ENCODE measurements at places on chromosomes 5 and 9.

DNA sequence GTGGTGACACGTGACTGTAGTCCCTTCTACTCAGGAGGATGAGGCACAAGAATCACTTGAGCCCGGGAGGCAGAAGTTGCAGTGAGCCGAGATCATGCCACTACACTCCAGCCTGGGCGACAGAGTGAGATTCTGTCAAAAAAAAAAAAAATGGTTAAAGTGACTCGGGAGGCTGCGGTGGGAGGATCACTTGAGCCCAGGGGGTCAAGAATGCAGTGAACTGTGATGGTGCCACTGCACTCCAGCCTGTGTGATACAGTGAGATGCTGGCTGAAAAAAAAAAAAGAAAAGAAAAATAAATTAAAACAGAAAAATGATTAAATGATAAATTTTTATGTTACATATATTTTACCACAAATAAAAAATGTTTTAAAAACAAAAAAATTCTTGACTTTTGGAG lies 51.9 kb downstream of the KLF4 start:
- no peak for DNase-seq

- peak; percentile 29 for DNase-seq
These were observed 165.8 kb upstream of the MAP3K1 start for GRCh38 chr5:56649569-56649968.

DNA sequence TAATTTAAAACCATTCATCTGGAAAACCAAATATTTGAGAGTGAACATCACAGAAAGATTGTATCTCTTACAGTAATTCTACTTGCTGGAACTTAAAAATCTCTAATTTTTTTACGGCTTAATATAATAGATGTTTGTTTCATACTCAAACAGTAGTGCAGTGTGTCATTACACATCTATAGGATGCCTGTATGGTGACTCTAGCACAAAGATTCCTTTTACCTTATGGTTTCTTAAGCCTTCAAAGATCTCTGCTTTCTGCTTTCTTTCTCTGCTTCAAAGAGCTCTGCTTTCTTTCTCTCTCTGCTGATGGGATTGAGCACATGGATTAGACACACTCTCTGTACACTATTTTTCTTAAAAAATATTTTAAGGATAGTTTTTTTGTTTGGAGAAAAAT lies 374.0 kb upstream of the CDH9 start:
- DNase-seq = no peak

GRCh38 chr9:131977109-131977838 lies 102.4 kb downstream of the MED27 start:
- DNase-seq = no peak

GRCh38 chr9:127353882-127354281 lies 43.1 kb upstream of the SLC2A8 start:
- no peak for DNase-seq

DNA sequence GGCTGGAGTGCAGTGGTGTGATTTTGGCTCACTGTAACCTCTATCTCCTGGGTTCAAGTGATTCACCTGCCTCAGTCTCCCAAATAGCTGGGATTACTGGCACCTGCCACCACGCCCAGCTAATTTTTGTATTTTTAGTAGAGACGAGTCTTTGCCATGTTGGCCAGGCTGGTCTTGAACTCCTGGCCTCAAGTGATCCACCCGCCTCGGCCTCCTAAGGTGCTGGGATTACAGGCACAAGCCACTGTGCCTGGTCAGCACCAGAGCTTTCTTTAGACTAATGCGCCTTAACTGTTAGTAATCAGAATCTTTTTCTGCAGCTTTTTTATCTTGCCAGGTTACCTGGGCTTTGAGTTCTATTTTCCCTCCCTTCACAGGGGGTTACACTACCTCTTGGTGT lies 18.4 kb downstream of the PTGS1 start:
- no peak for DNase-seq

DNA sequence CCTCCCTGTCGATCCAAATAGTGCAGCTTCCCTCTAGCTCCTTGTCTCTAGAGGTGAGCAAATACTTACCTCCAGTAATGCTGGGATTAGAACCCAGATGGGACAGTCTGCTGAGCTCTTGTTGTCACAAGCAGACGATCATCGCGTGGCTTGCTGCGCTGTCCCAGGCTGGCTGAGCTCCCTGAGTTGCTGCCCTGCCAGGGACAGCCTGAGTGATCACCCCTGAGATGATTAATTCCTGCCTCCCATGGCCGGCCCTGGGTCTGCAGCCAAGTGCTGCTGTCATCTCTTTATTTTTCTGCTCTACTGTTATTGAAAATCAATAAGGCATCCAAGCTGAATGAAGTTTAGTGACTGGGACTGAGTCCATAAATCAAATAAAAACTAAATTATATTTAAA lies 94.0 kb upstream of the ALDH1B1 start:
- no peak for DNase-seq

DNA sequence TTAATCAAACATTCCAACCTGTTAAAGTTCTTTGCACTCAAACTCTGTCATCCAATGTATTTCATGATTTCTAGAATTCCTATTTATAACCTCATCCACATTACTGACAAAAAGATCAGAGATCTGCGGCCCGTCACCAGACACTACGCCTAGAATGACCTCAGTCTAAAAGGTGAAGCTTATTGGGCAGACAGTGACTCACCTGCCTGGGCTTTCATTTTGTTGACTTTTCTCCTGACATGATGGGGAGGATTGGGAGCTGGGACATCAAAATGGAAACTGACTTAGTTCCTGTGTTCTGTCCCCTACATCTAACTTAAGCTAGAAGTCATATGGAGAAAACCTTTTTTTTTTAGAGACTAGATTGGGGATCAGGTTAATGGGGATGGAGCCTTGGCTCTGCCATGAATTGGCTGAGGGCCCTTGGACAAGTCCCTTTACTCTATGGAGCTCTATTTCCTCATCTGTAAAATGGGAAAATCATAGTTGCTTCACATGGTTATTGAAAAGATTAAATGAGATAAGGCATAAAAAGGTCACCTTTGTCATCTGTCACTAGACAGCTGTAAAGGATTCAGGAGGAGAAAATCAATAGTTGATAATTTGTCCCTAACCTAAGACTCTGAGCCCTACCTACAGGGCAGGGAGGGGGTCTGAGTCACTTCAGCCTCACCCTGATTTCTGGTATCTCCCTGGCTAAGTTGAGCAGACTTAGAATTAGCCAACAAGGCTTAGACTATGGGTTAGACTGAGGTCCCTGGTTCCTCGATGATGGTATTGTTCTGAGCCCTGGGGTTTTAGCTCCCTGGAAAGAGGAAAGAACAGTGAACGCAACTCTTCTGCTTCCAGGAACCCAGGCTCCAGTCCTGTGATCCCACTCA lies 224.8 kb upstream of the TBC1D2 start:
- peak; percentile 58 for DNase-seq

DNA sequence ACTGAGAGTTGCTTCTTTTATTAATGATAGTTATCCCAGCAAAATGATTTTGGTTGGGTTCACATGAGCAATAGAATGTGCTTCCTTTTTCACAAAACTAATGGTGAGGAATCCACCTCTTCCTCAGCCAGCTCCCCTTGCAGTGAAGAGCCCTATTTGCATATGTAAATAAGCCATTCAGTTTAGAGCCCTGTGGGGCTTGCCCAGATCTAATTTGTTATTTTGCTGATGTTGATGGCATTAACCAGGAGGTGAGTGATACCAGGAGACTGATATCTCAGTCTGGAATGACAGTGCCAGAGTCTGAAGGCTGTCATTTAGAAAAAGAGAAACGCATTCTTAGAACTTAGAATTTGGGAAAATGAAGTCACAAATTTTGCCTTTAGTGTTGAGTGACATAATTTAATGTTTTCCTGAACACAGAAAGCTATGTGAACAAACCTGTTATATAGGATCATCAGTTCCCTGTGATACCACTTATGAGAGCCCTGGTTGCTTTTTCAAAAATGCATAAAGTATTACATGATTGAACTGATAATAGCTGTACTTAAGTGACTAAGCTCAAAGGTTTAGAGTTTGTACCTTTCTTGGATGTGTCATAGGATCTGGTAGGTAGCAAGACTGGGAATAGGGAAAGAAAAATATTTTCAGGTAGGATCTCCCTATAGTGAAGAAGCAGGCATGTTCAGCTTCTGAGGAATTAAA lies 271.6 kb downstream of the MAST4 start:
- no peak for DNase-seq

DNA sequence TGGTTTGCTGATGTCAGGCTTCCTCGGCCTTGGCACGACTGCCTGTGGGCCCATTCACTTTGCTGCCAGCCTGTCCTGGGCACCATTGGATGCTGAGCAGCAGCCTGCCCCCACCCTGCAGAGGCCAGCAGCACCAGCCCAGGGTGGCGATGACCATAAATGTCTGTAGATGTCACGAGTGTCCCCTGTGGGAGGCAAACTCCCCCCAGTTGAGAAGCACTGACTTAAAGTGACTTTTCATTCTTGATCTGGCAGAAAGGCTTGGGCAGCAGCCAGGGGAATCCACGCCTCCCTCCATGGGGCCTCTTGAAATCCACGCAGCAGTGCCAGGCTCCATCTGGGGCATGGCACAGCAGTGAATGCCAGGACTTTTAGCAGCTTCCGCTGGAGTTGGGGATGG lies 21.8 kb downstream of the IRX4 start:
- DNase-seq = no peak

GRCh38 chr5:42321785-42322184 lies 101.5 kb upstream of the GHR start:
- DNase-seq = no peak

DNA sequence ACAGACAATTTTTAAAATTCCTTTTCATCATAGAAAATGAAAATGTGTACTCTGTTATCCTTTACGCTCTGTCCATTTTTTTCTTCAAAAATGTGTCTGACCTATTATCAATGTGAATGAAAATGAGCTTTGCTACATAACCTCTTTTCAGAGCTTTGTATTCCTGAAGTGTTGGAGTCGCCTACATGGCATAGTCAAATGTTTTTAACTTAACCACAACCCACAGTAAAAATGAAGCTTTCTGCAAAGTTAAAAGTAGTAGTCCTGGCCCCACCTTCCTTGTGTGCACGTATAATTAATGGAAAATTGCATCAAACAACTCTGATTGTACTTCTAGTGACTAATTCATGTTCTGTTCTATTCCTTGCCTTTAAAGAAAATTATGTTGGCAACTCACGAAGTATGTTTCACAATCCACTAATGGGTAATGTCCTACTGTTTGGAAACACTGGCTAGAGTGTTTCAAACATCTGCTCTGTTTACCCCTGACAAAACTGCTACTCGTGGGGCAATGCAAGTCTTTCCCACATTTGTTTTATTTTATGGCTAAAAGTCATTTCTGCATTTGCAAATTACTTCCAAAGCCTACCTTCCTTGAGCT lies 18.6 kb upstream of the PSAT1 start:
- no peak for DNase-seq

DNA sequence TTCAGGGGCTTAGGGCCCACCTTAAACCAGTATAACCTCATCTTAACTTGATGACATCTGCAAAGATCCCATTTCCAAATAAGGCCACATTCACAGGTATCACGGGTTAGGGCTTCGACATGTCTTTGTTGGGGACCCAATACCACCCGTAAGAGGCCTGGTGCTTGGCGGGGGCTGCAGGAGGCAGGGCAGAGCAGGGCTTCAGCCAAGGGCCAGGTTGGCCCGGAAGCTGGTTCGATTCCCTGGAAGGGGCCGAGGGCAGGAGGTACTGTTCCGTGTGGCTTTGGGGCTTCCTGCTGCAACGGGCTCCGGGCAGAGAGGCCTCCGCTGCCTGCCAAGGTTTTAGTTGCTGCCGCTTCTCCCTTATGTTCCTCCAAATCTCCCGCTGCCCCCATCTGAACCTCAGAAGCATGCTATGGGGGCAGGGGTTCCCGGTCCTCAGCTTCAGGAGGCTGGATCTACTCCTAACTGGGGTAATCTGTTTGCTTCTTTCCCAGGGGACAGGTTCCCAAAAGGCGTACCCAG lies 29.8 kb downstream of the MED10 start:
- DNase-seq = no peak

- DNase-seq = no peak
These were observed 8.8 kb upstream of the TENT4A start for GRCh38 chr5:6704361-6704851.

- DNase-seq = peak; percentile 86
These were observed 1.3 kb downstream of the BRD9 start for GRCh38 chr5:891117-891836.

DNA sequence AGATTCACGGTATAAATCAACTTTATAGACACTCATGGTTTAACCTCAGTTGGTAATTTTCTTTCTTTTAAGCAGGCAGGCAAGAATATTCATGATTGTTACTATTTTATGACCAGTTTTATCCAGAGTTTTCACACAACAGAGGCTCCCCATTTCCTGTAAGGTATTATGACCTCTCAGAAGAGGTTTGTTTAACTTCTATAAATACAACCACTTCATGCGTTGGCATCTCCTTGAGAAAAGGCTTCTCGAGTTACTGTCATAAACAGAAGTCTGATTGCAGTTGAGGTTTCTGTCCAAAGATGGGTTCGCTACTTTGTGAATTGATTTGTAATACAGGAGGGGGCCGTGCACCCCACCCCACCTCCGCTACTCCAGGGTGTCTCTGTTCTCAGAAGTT lies 55.3 kb downstream of the ENTREP1 start:
- no peak for DNase-seq

- DNase-seq = no peak
These were observed 237.7 kb upstream of the KLF4 start for GRCh38 chr9:107727086-107727780.

GRCh38 chr5:12023614-12024241 lies 119.5 kb upstream of the CTNND2 start:
- DNase-seq = peak; percentile 63

DNA sequence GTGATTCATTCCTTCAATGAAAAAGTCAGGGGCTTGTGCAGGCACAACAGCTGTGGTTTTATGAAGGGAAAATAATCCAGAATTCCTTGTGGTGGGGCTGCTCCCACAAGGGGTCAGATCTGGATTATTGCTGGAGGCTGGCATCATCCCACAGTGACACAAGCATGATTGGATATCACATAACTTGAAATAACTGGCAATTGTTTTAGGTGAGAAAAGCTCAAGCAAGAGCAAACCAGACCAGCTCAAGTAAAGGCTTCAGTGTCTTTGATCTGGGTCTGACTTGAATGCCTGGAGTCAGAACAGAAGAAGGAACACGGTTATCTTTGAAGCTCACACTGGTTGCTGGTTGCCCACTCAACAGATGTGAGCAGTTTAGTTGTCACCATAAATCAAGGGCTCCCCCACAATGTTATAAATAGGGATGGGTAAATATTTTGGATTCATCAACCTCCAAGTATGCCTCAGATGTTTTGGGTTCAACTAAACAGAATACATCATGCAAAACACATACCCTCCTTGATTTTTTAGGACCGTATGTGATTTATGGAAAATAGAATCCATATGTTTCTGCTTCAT lies 3.1 kb upstream of the ZNF474 start:
- DNase-seq = peak; percentile 6

GRCh38 chr9:130487500-130487899 lies 42.7 kb downstream of the ASS1 start:
- DNase-seq = no peak

DNA sequence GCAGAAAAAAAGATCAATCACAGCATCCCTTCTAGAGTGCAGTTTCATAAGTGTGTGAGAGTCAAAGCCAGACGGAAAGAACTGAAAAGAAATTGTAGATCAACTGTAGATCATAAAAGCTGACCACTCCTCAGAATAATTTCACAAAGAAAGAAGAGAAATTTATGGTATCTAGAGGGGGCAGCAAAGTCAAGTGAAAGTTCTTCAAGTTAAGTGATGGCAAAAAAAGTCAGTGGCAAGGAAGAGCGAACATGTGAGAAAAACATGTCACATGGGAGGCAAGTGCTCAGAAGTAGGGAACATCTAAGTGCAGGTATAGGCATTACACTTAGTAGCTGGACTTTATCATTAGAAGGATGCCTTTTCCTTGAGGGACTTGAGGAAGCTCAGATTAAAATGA lies 245.1 kb upstream of the ISL1 start:
- no peak for DNase-seq

GRCh38 chr5:1090538-1090937 lies 21.3 kb downstream of the SLC12A7 start:
- no peak for DNase-seq
